HT1080 (cell line): ENCODE measurements at places on chromosomes 3 and 15. TPM values are rescaled to one million over a fixed set of nuclear protein-coding genes. Genes with fewer than 3 reads are reported as not detected.
A peak's percentile ranks its signal among the peaks of the same experiment; 100 is the strongest.

GRCh38 chr3:73461547-73461946 lies 163.2 kb downstream of the PDZRN3 start:
- DNase-seq = no peak

GRCh38 chr3:67943546-67943945 lies 289.1 kb upstream of the SUCLG2 start:
- DNase-seq = no peak

DNA sequence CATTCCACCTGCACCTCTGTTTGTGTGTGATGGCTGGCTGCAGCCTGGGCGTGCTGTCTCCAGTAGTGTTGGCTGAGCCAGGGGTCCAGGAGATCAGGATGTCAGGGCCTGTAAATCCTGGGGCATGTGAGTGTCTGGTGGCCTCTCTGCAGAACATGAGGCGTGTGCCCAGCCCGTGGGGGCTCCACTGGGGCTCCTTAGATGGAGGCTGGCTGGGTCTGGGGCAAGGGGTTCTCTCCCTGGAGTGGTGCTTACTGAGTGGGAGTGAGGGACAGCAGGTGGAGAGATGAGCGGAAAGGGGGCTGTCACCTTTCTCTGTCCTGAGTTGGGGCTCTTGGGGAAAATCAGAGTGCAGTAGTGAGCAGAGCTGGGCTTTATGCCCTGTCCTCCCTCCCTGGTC lies 152.2 kb downstream of the CHDH start:
- DNase-seq = no peak

- DNase-seq = no peak
These were observed 79.5 kb upstream of the LIPC start for GRCh38 chr15:58352026-58352929.

GRCh38 chr15:33099739-33100138 lies 94.8 kb downstream of the FMN1 start:
- DNase-seq = no peak

DNA sequence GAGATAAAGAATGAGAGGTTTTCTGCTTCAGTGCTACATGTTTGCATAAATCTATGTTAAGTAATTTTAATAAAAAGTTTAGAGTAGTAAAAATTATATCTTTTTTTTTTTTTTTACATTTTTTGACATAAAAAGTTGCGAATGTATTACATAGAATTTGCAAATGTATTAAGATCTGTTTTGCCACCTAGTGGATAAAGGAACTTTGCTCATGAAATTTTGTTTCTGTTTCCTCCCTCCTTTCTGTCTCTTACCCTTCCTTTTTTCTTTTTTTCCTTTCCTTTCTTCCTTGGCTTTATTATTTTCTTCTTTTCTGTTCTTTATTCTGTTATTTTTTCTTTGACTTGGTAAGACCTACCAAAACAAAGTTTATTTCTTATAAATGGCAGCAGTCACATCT lies 58.5 kb upstream of the UTS2B start:
- no peak for DNase-seq

DNA sequence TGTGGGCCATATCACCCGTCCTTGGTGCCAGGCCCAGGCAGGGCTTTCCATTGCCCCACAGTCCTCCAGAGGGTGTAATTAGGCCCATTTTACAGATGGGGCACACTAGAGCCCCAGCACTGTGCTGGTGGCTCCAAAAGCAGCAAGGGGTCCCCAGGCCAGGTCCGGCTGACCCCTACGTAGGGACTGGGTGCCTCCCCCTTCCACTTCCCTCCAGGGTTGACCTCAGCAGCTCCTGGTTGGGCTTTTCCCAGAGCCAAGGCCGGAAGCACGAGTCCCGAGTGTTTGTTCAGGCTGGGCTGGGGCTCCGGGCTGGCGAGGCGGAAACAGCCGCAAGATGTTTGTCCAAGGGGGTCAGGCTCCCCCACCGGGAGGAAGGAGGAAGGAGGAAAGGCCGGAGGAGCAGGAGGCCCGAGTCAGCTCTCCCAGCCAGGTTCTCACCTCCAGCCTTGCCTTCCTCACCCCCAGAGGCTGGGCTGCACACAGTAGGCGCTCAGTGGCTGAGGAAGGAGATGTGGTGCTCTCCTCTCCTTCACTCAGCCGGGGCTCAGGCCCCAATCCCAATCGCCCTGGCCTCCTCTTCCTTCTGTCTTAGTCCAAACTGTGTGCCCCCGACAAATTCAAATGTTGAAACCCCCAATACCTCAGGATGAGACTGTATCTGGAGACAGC lies 17.1 kb upstream of the PLXND1 start:
- no peak for DNase-seq

DNA sequence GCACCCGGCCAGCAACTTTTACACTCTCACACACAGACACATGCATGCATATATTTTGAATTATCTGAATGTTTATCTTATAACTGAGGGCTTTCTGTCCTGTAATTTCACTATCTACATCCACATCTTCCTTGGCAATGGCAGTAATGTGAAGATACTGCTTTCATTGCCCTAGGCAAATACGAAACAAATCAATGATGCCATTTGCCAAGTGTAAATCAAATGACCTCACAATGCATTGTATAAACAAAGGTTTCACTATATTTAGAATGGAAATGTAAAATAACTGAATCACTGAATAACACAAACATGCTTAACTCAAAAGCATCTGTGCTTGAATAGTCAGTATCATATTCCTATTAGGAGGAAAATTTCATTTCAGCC lies 455.6 kb downstream of the TBL1XR1 start:
- no peak for DNase-seq

DNA sequence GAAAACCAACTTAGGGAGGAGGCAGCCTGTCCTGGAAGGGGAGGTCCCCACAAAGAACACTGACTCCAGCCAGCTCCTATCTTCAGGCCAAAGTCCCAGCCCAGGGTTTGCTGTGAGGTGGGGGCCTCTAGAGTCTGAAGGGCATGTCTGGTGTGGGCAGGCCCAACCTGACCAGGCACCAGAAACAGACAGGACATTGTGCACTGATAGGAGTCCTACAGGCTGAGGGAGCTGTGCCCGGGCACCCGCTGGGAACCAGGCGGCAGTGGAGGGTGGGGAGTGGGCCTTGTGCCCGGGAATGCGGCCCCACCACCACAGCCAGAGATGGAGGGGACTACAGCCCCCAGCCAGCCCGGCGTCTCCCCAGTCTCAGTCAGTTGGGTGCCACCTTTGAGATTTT lies 161.4 kb downstream of the WNT7A start:
- DNase-seq = no peak

DNA sequence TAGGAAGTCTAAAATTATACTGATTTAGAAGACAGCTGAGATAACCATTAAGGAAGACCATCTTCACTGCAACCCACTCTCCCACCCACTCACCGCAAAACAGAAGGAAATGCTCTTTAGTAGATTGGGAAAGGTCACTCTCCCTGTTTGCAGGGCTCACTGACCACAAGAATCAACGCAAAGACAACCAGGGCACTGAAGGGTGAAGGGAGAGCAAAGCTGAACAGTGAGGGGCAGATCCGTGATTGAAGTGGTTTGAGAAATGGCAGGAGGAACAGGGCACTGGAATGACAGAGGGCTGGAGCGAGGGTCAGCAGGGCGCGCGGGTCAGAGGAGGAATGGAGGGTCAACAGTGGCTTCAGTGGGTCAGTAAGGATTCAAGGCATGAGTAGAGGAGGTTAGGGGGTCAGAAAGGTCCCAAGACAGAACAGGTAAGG lies 520 bp downstream of the MESD start:
- DNase-seq = no peak

- no peak for DNase-seq
These were observed 123.8 kb upstream of the TJP1 start for GRCh38 chr15:29945943-29946596.

DNA sequence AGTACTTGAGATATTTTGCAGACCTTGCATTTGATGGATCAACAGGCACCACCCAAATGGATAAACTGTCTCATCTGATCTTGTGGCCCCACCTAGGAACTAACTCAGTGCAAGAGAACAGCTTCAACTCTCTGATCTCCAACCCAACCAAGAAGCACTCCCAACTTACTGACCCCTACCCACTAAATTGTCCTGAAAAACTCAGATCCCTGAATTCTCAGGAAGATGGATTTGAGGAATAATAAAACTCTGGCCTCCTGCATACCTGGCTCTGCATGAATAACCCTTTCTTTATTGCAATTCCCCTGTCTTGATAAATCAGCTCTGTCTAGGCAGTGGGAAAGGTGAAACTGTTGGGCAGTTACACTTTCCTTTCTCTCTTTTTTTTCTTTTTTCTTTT lies 247.9 kb downstream of the ZPLD1 start:
- DNase-seq = no peak

DNA sequence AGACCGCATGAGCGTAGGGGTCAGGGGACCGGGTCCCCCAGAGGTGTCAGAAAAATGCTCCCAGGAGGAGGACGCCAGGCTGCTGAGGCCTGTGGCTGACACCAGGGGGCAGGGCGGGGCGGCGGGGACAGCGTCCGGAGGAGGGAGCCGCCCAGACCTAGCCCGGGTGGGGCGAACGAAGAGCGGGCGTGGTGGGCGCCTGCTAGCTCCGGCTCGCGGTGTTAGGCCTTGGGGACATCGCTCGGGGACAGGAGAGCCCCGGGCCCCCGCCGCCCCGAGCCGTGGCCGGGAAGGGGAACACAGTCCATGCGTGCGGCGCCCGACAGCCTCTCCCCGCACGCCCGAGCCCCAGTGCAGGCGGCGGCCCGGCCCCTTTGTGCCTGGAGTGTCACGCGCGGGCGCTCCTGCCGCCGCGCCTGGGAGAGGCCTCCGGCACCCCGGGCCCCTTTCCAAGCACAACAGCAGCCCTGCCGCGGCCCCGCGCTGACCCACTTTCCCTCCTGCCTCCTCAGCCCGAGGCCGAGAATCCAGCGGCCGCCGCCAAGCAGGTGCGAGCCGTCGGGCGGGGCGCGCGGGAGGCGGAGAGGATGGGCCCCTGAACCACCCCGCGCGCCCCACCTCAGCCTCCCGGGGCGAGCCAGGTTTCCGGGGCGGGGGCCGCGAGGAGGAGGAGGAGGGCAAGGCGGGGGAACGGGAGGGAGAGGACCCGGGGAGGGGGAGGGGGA lies 111.0 kb upstream of the KLF13 start:
- DNase-seq = peak; percentile 39

DNA sequence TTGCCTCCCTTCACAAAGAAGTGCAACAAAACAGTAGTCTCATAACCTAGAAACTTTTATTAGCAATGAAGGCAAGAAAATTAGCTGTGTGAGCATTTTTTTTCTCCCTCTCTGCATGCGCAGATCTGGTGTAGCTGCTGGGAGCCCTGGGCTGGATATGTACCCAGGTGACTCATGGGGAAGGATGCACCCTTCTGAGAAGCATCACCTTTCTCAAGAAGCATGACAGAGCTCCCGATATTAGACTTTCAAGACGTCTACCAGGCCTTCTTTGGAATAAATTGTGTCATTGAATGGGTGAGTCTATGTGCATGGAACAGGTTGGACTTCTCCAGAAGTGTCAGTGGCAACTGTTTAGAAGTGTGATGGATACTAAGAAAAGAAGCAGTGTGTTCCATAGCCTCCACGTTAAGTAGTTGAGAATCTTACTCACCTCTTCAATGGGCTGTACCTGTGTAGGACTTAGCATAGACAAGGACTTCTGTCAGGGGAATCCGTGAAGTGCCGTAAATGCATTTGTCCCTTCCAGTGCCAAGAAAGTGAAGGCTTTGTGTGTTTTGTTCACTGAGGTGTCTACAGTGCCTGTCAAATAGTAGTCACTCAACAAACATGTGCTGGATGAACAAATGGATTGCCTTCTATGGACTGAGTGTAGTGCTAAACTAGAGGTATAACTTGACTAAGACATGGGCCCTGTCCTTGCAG lies 47.7 kb upstream of the RASGRP1 start:
- no peak for DNase-seq

- peak; percentile 74 for DNase-seq
These were observed 52.8 kb upstream of the SLC9A9 start for GRCh38 chr3:143901105-143901504.

- DNase-seq = no peak
These were observed 108.9 kb downstream of the EDEM1 start for GRCh38 chr3:5296362-5296761.

DNA sequence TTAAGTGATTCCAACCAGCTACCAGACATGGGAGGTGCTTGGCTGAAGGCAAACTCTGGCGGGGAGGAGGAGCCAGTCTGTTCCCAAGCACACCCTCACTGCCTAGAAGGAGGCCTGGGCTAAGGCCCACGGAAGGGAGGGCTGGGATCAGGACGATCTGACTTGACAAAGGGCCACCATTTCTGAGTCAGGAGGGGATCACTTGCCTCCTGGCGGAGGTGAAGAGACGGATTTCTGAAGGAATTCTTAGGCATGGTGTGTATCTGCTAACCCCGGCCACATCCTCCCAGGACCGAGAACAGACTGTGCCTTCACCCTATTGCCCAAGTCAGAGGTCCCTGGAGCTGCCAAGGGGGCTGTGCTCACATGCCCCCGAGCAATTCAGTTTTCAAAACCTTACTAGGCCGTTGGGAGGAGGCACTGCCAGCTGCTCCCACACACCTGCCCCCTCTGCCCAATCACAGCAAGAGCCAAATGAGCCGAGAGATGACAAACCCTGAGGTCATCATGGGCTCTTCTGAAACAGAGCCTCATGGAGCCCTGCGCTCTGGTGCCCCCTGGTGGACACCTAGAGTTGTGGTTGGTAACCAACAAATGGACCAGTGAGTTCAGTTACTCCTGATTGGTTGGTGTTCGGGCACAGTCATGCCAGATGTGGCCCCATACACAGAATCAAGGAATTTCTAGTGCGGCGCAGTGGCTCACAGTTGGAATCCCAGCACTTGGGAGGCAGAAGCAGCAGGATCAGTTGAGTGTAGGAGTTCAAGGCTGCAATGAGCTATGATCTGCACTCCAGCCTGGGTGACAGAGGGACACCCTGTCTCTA lies 6.5 kb upstream of the TNK2 start:
- peak; percentile 99 for DNase-seq

GRCh38 chr3:72454441-72454840 lies 393.8 kb downstream of the SHQ1 start:
- DNase-seq = no peak

DNA sequence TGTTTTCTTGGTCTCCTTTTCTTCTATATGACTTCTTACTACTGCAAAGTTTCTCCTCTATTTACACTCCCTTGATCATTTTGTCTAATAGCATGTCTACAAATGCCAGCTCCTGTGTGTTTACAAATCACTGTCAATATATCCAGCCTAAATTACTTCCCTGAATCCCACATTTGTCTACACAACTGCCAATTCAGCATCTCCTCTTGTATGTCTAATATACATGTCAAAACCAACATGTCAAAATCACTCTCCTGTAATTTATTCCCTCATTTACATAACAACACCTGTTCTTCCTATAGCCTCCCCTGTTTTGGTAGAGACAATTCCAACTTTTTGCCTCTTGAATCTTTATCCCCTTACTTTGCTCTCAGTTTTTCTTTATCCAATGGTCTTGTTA lies 359.3 kb downstream of the PLOD2 start:
- DNase-seq = no peak

The C2CD4A gene
- not detected in 2 replicates for total RNA-seq

The GOLGA6D gene
- not detected in 2 replicates for total RNA-seq

The NUP210 gene
- 0.23 and 0.39 TPM in 2 replicates for total RNA-seq

The LRRK1 gene
- 9.9 and 12.4 TPM in 2 replicates for total RNA-seq

The TM6SF1 gene
- not detected in 2 replicates for total RNA-seq

The TRIM42 gene
- total RNA-seq = not detected in 2 replicates

The PLA2G4E gene
- 0.07 TPM in 1 of 2 replicates, not detected in the other for total RNA-seq
